A549 (cell line): ENCODE measurements at places on chromosomes 5 and 9. TPM values are rescaled to one million over a fixed set of nuclear protein-coding genes. Genes with fewer than 3 reads are reported as not detected.

DNA sequence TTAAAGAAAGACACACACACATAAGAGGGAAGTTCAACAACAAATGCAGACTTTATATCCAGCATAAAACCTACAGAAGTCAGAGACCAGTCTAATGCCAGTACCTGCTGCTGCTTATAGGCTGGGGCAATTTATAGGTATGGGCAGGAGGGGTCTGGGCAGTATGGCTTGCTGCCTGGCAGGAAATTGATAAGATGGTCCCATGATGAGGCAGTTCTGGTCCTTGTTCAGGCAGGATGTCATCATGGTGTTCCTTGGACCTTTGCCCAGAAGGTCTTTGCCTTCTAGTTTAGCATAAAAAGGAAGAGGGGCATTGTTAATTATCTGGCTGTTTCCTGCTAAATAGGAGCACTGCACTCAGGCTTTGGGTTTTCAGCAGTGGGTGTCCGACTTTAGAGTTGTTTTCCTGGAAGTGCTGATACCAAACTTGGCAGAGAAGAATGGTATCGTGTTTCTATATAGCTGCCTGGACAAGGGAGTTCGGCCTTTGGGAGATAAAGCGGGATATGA lies 10.4 kb upstream of the PDCD1LG2 start:
- no peak for DNase-seq

The C5orf46 gene
- polyA plus RNA-seq = not detected in 3 replicates

- DNase-seq = no peak
These were observed 16.7 kb downstream of the CXXC5 start for GRCh38 chr5:139664727-139665351.

GRCh38 chr5:170293273-170293672 lies 4.3 kb downstream of the LCP2 start:
- DNase-seq = no peak

The STKLD1 gene
- 0.29 to 1.4 TPM (median 1.2 TPM) in 3 replicates for polyA plus RNA-seq

DNA sequence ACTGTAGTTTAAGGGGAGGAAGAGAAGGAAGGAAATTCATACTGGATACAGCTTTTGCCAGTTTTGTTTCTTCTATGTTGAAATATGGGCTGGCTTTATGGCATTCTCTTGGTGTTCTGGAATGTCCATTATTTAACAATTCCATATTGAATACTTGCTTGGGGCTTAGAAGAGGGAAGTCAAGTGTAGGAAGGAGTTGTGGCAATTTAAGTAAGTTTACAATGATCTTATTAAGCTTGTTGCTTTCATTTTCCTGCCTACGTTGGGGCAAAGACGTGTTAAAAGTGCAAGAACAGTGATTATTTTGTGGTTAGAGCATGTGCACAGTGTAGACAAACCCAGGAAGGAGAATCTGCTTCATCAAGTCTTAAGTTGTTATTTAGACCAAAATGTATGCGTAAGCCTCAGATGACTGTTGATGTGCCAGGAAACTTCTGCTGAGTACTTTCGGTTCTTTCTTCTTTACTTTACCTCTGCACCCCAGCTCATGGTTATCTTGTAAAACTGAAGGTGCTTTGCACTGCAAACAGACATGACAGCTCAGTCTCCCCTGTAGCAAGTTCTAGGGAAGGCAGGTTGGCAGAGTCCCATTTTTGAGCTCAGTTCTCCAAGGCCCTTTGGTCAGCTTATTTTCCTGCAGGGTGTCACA lies 75.8 kb downstream of the F2RL2 start:
- no peak for DNase-seq

The TAF11L5 gene
- polyA plus RNA-seq = not detected in 3 replicates

DNA sequence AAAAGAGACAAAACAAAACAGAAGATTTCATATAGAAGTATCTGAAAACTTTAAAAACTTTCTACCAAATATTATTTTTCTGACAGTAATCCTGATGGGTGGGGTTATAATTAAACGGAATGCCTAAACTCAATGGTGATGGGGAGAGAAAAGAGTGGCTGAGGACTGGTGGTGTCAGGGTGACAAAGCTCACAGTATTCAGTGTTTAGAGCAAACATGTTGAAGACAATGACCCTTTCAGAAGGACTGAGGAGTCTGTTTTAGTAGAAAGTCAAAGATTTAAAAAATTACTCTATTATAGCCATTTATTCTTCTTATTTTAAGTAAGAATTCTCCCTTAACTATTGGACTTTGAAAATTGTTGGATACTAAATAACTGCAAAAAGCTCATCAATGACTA lies 1144.0 kb downstream of the TAF11L14 start:
- no peak for DNase-seq

DNA sequence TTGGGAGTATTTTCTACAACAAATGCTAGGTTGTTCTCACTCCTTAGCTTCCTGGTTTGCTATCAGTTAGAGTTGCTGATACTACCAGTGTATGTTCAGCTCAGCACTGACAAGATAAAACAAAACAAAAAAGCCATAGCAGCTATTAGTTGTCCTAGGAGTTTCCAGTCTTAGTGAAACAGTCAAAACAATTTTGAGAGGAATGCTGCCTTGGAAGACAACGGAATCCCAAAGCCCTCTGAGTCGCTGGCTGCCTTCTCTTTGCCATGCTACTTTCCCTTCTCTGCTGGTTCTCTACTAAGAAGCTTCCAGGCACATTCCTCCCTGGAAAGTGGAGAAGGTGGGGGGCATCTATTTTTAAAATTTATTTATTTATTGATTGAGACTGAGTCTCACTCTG lies 5.4 kb upstream of the CREBRF start:
- no peak for DNase-seq

DNA sequence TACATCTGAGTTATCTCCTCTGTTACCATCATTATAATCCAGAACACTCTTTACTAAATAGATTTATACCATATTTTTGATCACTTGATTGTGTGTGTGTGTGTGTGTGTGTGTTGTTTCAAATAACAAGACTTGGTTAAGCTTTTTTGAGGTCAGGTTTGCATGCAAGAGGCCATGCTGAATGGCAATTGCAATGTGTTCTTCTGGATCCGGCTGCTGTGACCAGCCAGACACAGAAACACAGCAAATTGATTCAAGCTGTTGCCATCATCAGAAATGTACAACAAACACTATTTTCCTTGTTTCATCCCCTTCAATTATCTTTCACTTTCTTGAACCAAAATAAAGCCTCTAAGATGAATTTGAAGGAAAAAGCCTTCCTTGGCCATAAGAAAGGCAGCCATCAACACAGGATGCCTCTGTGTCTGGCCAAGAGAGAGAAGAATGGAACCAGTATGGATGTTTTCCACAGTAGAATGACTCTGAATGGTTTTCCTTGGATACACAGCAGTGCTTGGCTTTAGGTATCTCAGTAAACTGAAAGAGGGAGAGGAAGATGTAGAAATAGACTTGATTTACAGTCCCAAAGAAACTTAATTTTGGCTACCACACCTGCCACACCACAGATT lies 53.9 kb downstream of the DPYSL3 start:
- DNase-seq = no peak

GRCh38 chr5:107668154-107669095 lies 2.3 kb downstream of the EFNA5 start:
- DNase-seq = peak; percentile 14

The KCNV2 gene
- not detected in 3 replicates for polyA plus RNA-seq

GRCh38 chr9:73160868-73161267 lies 9.2 kb downstream of the ANXA1 start:
- DNase-seq = no peak

DNA sequence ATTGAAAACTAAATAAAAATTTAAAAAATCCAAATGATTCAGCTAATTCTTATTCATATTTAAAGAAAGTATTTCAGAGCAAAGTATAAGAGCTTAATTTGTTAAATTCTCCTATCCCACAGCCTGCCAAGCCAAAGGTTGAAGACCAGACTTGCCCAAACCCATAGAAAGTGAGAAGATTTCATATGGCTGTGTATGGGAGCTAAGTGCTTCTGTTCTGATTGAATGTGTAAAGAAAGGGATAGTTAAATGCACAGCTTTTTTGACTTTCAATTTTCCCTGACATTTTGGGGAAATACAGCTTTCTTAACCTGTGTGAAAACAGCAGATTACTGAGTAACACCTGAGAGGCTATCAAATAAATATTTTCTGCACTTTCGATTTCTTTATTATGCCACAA lies 125.0 kb upstream of the MTAP start:
- DNase-seq = no peak

DNA sequence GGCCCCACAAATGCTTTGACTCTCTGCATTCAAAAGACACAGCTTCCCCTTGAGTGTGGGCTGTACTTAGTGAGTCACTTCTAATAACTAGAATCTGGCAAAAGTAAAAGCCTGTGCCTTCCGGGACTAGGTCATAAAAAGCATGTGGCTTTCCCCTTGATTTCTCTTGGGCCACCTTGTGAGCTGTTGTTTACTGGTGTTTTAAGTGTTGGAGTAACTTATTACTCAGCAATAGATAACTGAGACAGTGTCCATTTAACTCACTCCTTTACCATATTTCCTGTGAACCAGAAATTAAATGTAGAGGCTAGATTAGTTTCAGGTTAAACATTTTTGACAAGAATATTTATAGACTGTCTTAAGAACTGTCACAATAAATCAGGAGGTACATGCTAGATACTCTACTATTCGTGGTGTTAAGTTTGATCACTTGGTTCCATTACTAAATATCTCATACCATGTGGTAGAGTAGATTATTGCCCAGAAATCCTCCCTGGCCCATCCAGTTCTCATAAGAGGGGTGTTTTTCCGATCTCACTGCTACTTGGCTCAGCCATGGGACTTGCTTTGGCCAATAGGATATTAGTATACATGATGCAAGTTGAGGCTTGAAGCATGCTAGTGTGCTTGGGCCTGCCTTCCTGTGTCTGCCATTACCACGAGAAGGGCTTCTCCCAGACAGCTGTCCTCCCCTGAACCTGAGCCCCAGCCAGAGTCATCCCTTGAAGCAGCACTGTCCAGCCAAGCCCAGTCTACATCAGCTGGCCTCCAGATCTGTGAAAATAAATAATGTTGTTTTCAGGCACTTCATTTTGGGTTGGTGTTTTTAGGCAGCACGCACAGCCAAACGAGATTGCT lies 10.4 kb upstream of the CMBL start:
- DNase-seq = no peak

- no peak for DNase-seq
These were observed 16.1 kb downstream of the NIPSNAP3B start for GRCh38 chr9:104779946-104780535.

The C5orf58 gene
- not detected in 3 replicates for polyA plus RNA-seq

The EPB41L4B gene
- polyA plus RNA-seq = 7.9 to 8.0 TPM (median 7.9 TPM) in 3 replicates

DNA sequence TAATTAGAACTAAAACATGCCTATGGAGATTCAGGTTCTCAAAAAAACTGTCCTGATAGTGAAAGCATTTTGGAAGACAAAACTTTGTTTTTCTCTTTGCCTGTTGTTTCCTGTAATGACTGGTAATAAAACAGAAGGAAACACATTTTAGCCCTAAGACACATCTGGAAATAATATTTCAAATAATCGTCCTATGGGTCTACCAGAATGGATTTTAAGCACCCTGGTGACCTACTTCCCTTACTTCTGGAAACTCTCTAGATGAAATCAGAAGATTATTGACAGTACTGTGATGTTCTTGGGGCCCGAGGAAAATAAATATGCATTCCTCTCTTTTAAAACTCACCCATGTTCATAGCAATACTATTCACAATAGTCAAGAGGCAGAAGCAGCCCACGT lies 110.1 kb upstream of the TLE4 start:
- DNase-seq = no peak

The NUTM2G gene
- not detected in 3 replicates for polyA plus RNA-seq

DNA sequence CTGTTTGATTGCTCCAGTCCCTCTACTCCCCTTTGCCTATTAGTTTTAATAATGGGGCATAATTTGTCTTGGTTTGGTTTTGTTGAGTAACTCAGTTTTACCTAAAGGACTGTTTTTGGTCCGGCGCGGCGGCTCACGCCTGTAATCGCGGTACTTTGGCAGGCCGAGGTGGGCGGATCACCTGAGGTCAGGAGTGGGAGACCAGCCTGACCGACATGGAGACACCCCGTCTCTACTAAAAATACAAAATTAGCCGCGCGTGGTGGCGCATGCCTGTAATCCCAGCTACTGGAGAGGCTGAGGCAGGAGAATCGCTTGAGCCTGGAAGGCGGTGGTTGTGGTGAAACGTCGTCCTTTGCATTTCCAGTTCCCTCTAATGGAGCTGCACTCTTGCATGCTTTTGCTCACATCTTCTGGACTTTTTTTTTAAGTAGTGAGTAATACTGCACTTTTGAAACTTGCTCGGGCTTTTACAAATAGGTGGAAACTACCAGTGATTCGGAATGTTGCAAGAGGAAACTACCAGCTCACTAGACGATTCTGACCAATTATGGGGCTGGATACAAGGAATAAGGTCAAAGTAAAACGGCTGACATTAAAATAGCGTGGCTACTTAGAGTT lies 721 bp upstream of the MAML1 start:
- no peak for DNase-seq

- DNase-seq = no peak
These were observed 96.0 kb upstream of the ITGA2 start for GRCh38 chr5:52893105-52893504.

The IFNA13 gene
- not detected in 3 replicates for polyA plus RNA-seq

- no peak for DNase-seq
These were observed 15.1 kb downstream of the PNPLA7 start for GRCh38 chr9:137535120-137535428.

DNA sequence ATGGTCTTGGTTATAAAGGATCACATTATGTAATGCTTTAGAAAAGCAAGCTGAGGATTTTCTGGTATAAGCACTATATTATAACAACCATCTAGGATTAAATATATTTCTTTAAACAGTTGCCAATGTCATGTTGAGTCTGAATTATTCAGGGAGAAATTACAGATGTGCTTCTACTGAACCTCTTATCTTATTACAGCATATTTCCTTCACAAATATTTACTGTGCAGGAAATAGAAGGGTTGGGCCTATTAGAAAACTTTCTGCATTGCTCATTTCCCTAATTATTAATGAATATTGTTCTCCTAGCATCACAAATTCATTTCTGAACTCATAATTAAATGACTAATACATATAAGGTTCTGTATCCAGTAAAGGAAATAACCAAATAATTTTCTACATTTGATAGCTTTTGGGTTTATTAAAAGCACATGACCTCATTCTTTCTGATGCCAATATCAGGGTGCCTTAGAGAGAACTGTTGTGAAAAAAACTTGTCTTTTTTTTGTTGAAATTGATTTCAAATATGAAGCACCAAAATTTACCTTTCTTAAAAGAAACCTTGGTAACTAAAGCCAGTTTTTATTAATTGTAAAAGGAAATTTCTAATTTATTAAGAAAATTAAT lies 476.8 kb upstream of the PTGER4 start:
- DNase-seq = no peak

The SLC25A2 gene
- not detected in 3 replicates for polyA plus RNA-seq

- no peak for DNase-seq
These were observed 136.9 kb downstream of the ADAMTS16 start for GRCh38 chr5:5276951-5277517.

GRCh38 chr5:8689773-8690172 lies 820.8 kb downstream of the MTRR start:
- no peak for DNase-seq

GRCh38 chr9:120829650-120830049 lies 13.1 kb downstream of the PSMD5 start:
- DNase-seq = no peak

The NSMF gene
- polyA plus RNA-seq = 29.2 to 35.0 TPM (median 33.0 TPM) in 3 replicates

DNA sequence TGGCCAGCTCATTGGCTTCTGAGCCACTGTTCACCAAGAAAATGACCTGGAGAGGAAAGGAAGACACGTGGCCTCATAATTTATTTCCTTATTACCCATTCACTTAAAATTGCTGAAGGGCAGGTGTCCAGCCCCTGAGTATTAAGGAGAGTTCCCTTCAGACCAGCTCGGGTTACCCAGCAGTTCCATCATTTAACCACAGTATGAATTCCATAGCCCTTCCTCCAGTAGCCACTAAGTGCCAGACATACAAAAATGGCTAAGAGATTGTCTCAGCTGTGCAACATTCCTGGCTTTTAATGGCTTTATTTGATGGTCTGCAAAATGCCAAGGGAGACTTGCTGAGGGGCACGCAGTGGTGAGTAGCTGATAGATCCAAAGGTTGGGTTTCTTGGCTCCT lies 12.5 kb downstream of the AGXT2 start:
- DNase-seq = no peak
